ENCODE measurements at places on chromosomes 4 and X. TPM values are rescaled to one million over a fixed set of nuclear protein-coding genes. Genes with fewer than 3 reads are reported as not detected.

ASMT gene
- total RNA-seq = not detected

AFM gene
- not detected for total RNA-seq

USP17L28 gene
- not detected for total RNA-seq

AASDH gene
- total RNA-seq = 8.6 TPM

STAP1 gene
- not detected for total RNA-seq

CNGA1 gene
- not detected for total RNA-seq

PCDH18 gene
- total RNA-seq = 255 TPM

STBD1 gene
- total RNA-seq = 6.7 TPM

MAGEA4 gene
- not detected for total RNA-seq

CLCN4 gene
- 0.89 TPM for total RNA-seq

RHOXF2 gene
- not detected for total RNA-seq

TMPRSS11E gene
- total RNA-seq = not detected

LANCL3 gene
- not detected for total RNA-seq

RHOXF1 gene
- not detected for total RNA-seq

ASMTL gene
- 15.7 TPM for total RNA-seq

SLIT2 gene
- 24.9 TPM for total RNA-seq

BEX5 gene
- not detected for total RNA-seq

C1QTNF7 gene
- not detected for total RNA-seq

NLRP2B gene
- not detected for total RNA-seq

FHDC1 gene
- 0.25 TPM for total RNA-seq

MEPE gene
- total RNA-seq = not detected

SASH3 gene
- not detected for total RNA-seq

VSIG4 gene
- total RNA-seq = not detected

TREX2 gene
- total RNA-seq = 0.76 TPM

ZNF330 gene
- total RNA-seq = 24.8 TPM

BRS3 gene
- not detected for total RNA-seq

ANAPC4 gene
- total RNA-seq = 19.7 TPM

CC2D2A gene
- total RNA-seq = 19.5 TPM

ZMAT1 gene
- total RNA-seq = not detected

CT45A7 gene
- total RNA-seq = not detected

ACE2 gene
- not detected for total RNA-seq

RIPPLY1 gene
- not detected for total RNA-seq

LRP2BP gene
- total RNA-seq = not detected

ARHGEF38 gene
- not detected for total RNA-seq

RTL9 gene
- total RNA-seq = 0.13 TPM

TXLNG gene
- 6.1 TPM for total RNA-seq

ASB12 gene
- not detected for total RNA-seq

PASD1 gene
- total RNA-seq = not detected

TMEM154 gene
- total RNA-seq = 17.2 TPM
